ENCODE measurements at places on chromosomes 12 and 14.

DNA sequence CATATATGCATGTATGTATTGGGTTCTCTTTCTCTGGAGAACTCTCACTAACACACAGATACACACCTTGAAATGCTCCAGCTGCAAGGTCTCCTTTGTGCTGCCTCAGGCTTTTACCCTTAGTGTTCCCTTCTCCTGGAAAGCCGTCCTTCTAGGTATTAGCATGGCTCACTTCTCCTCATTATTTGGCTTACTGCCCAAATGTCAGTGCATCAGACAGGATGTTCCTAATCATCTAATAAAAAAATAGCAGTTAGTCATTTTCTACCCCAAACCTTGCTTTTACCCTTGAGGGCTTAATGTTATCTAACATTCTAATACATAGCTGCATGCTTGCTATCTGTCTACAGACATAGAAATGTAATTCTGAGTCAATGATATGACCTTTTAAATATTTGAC, 109.0 kb upstream of the SLC16A7 start:
- no peak for DNase-seq

DNA sequence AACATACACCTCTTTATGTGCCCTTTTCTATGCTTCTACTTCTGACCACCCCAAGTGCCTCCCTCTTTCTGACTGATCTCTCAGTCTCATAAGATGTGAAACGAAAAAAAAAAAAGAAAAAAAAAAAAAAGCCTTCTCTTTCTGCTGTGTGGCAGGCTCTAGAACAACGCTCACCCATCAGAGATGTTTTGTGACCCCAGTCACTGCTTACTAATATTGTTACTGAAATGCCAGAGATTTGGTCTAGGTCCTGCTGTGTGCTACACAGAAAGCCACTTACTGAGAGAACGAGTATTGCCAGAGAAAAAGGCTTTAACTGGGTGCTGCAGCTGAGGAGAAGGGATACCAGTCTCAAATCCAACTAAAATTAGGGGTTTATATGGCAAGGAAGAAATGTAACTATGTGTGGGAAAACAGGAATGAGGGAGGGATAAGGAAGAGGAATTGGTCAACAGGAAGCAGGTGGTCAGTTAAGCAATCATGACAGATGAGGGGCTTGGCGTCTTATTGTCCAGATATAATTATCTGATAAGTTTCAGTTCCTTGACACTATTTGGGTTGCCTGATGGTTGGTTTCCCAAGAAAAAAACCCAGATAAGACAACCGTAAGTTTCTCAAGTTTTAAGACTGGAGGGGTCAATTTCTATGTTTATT, 149.0 kb downstream of the NAV3 start:
- no peak for DNase-seq

DNA sequence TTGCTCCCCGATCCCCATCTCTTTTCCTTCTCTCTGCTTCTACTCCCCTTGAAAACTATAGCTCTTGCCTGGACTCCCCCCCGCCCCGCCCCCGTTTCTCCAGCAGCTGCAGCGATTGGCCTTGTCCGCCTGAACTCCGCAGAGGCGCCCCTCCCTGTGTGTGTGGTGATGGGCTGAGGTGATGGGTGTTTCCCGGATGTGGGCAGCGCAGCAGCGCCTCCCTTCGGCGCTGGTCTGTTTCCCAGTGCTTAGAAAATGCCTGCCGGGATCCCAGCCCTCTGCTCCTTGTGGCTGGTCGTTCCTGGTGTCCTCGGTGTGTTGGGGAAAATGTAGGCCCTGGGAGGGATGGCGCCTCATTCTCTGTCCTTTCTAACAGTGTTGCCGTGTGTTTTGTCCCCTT, 43.3 kb downstream of the GALNT8 start:
- peak; percentile 81 for DNase-seq

- no peak for DNase-seq
These were observed 137.1 kb upstream of the AEBP2 start for GRCh38 chr12:19302100-19302640.

GRCh38 chr14:70658899-70659298, 17.2 kb downstream of the TTC9 start:
- DNase-seq, result no peak

- DNase-seq, result no peak
These were observed 335.2 kb downstream of the SOX5 start for GRCh38 chr12:23614280-23614679.

- DNase-seq, result no peak
These were observed 1.7 kb upstream of the GPR68 start for GRCh38 chr14:91246051-91246852.

GRCh38 chr14:89298056-89298834, 118.8 kb downstream of the FOXN3 start:
- DNase-seq, result peak; percentile 91

- no peak for DNase-seq
These were observed 713.2 kb downstream of the FLRT2 start for GRCh38 chr14:86243158-86243557.

- DNase-seq, result no peak
These were observed 16.3 kb downstream of the MARK3 start for GRCh38 chr14:103401223-103402214.

DNA sequence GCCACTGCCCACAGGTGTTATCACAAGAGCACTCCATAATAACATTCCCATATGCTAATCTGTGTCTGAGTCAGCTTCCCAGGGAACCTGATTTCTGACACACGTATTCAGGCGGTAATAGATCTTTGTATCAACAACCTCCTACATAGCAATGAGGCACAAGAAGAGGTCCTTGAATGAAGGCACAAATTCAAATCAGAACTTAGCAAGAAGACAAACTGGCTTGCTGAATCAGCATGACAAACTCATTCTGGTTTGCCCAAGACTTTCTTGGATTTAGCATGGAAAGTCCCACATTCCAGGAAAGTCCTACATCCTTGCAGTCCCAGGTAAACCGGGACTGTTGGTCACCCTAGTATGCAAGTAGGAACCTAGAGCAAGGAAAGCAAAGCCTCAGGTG, 33.9 kb upstream of the RNU6-7 start:
- no peak for DNase-seq

- DNase-seq, result no peak
These were observed 48.8 kb upstream of the CORO1C start for GRCh38 chr12:108779998-108780688.

- DNase-seq, result no peak
These were observed 20.9 kb downstream of the ZC2HC1C start for GRCh38 chr14:75090353-75090752.

- DNase-seq, result no peak
These were observed 46.4 kb downstream of the EMP1 start for GRCh38 chr12:13242936-13243335.

DNA sequence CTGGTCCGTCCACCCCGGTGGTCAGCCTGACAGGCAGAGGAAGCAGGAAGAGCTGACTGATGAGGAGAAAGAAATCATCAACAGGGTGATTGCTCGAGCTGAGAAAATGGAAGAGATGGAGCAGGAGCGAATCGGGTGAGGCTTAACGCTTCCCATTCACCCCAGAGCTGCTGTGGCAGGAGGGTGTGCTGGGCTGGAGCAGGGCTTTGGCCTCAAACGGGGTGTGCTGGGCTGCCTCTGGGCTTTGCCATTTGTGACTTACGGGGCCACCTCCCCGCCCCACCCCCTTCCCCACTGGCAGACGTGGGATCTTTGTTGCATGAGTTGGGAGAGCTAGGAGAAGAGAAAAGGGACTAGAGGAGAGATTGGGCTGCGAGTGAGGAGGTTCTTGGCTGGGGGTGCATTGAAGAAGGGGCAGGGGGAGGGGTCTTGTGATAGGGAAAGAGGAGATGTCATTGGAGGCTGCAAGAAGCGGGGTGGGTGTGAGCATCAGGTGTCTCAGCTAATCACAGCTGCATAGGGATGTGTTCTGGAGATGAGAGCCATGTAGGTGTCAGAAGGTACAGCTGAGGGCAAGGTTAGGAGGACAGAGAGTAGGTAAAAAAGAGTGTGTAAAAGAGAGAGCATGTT, 56.3 kb downstream of the RPH3A start:
- no peak for DNase-seq

DNA sequence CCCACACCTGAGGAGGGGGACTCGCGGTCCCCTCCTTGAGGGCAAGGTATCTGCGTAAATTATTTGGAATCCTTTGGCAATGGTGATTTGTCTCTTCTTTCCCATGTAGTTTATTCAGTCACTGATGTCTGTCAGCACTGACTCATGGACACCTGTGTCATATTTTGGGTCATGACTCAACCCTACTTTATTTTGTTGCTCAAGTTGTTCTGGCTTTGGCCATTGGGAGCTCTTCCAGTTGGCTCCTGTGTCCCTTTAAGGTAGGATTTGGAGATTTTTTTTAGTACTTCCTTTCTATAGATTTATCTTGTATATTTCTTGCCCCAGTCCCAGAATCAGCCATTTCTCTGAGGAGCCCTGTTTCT, 47.4 kb upstream of the C14orf180 start:
- no peak for DNase-seq

GRCh38 chr12:104741497-104742367, 216.4 kb downstream of the SLC41A2 start:
- no peak for DNase-seq

GRCh38 chr14:99570544-99571302, 33.3 kb downstream of the CCDC85C start:
- DNase-seq, result peak; percentile 40

- no peak for DNase-seq
These were observed 33.1 kb downstream of the SNRNP35 start for GRCh38 chr12:123491056-123491455.

DNA sequence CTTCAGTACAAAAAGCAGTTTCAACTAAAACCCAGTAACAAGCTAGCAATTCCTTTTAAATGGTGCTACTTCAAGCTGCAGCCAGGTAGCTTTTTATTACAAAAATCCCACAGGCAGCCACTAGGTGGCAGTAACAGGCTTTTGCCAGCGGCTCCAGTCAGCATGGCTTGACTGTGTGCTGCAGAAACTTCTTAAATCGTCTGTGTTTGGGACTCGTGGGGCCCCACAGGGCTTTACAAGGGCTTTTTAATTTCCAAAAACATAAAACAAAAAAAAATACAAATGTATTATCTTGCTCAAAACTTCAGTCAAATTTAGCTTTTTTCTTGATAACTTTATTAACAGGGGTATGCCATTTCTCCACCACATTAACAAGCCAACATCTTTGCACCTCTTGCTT, 3.6 kb upstream of the CLEC4E start:
- DNase-seq, result peak; percentile 50

- DNase-seq, result no peak
These were observed 951.2 kb downstream of the FLRT2 start for GRCh38 chr14:86481104-86481503.

DNA sequence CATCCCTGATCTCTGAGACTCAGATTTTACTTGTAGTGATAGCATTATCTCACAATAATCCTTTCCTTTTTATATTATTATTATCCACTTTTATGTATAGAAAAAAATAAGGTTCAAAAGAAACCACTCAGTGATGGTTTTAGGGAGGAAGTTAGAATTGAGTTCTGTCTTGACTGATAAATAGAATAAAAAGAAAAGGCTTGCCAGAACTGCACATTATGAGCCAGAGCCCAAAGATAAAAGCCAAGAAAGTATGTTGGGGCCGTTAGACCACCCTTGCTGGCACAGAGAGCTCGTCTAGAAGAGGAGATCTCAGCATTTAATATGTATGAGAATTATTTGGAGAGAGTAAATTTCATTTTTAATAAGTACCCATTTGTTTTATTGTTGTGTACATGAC, 103.2 kb downstream of the TSPAN8 start:
- no peak for DNase-seq

DNA sequence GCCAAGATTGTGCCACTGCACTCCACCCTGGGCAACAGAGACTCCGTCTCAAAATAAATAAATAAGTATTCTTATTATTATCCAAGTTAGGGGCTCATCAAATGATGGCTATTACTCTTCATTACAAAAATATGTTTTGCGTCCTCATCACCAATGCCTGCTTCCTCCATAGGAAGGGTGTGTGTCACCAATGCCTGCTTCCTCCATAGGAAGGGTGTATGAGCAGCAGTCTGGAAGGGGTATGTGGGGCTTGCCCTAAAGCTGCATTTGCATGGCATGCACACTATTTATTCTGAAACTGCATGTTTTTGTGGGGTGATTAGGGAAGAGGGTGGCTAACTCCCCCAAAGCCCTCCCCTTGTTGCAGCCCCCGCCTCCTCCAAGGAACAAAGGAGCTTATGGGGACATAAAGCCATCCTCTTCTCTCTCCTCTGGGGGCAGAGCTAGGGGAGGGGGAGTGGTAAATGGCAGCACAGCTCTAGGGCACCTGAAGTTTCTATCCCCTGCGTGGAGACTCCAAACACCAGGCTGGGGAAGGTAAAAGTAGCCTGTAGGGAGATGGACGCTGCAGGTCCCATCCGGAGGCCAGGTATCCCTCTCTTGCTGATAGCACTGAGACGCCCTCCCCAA, 1.3 kb downstream of the CAMKK2 start:
- no peak for DNase-seq

GRCh38 chr12:51980051-51980808, 26.5 kb upstream of the TAMALIN start:
- peak; percentile 72 for DNase-seq

DNA sequence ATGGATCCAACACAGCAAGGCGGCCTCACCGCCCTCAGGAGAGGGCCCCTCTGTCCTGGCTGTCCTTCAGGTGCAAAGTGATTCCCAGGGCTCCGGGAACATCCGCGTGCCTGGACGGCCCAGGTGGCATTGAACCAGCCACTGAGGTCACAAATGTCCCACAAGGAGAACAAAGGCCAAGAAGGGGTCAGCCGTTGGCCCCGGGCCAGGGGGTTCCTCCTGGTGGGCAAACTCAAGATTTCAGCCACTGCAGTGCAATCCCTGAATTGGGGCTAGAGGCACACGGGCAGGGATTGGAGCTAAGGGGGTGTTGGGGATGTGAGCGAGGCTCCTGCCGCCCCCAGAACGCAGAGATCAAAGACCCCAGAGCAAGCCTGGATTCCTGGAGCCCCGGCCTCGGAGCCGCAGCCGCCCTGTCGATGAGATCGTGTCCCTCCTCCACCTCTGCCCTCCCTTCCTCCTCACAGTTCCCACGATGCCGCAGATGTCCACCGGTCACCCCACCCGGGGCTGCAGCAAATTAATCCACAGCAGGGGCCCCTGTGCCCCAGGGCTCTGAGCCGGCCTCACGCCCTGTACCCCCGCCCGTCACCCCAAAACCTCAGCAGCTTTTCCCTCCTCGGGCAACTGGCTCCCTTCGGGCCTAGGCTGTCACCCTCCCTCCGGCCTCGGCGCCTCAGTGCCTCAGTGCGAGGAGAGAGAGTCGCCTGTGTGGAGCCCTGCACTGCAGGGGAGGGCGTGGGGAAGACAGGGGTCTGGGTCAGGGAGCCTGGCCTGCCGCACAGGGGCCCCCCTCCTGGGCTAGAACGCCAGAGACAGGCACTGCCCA, 56.7 kb upstream of the GALNT9 start:
- no peak for DNase-seq

GRCh38 chr12:39426636-39427240, 16.2 kb downstream of the KIF21A start:
- no peak for DNase-seq

GRCh38 chr14:93954900-93955849, 21.2 kb downstream of the ASB2 start:
- no peak for DNase-seq

GRCh38 chr12:56205445-56205844, 16.2 kb upstream of the SMARCC2 start:
- DNase-seq, result no peak

- DNase-seq, result peak; percentile 40
These were observed 5.7 kb downstream of the SHMT2 start for GRCh38 chr12:57235017-57235727.

Measured in NCI-H1417 (cell line).